ENCODE measurements at places on chromosomes 7 and 10. TPM values are rescaled to one million over a fixed set of nuclear protein-coding genes. Genes with fewer than 3 reads are reported as not detected.

Gene DPYSL4
- total RNA-seq: 1.3 TPM

Gene BMPER
- total RNA-seq: 1.3 TPM

Gene ETV1
- total RNA-seq: 4.7 TPM

Gene FAM25A
- not detected for total RNA-seq

Gene ABCB4
- total RNA-seq: 15.0 TPM

Gene TMEM196
- not detected for total RNA-seq

Gene SLC13A4
- not detected for total RNA-seq

Gene NUTM2B
- total RNA-seq: 0.03 TPM

Gene JAKMIP3
- 0.16 TPM for total RNA-seq

Gene CTAGE4
- not detected for total RNA-seq

Gene STAMBPL1
- 17.1 TPM for total RNA-seq

Gene KLF14
- not detected for total RNA-seq

Gene IFIT3
- total RNA-seq: 12.9 TPM

Gene TRPV6
- not detected for total RNA-seq

Gene GLCCI1
- 1.3 TPM for total RNA-seq

Gene IKZF1
- not detected for total RNA-seq

Gene CRYGN
- total RNA-seq: not detected

Gene SLC39A12
- not detected for total RNA-seq

Gene TRPV5
- total RNA-seq: not detected

Gene CYP2W1
- total RNA-seq: not detected

Gene SPDYE2
- not detected for total RNA-seq

Gene PLEKHS1
- 0.03 TPM for total RNA-seq

Gene RRP12
- 25.1 TPM for total RNA-seq

Gene CPVL
- 2.7 TPM for total RNA-seq

Gene RPP30
- total RNA-seq: 79.0 TPM

Gene SNCG
- total RNA-seq: 0.74 TPM

Gene GPER1
- total RNA-seq: not detected

Gene BRAF
- 10.5 TPM for total RNA-seq

Gene DRGX
- not detected for total RNA-seq

Gene SLC35G1
- total RNA-seq: 15.4 TPM

Gene TACR2
- total RNA-seq: not detected

Gene FGFBP3
- not detected for total RNA-seq

Gene ANKRD30A
- not detected for total RNA-seq

Gene TCF7L2
- total RNA-seq: 4.4 TPM

Gene TMEM130
- 1.1 TPM for total RNA-seq

Gene EPHB6
- total RNA-seq: 0.82 TPM

Gene PNLIPRP3
- total RNA-seq: not detected

Gene CTAGE15
- 0.22 TPM for total RNA-seq

Gene SLC18A3
- total RNA-seq: not detected

Gene CALML5
- total RNA-seq: not detected

Gene MYH16
- not detected for total RNA-seq

Gene LGI1
- total RNA-seq: not detected

Gene AUTS2
- 0.03 TPM for total RNA-seq

Gene NUTM2D
- 1.4 TPM for total RNA-seq

Gene OR9A2
- total RNA-seq: not detected

Gene NEUROG3
- total RNA-seq: not detected

Gene CLCN1
- total RNA-seq: not detected

Gene H2AZ2
- 436 TPM for total RNA-seq

Gene SPDYE8
- total RNA-seq: 0.24 TPM

All from SJSA1 (cell line).